ENCODE measurements at places on chromosomes 2 and 18. TPM values are rescaled to one million over a fixed set of nuclear protein-coding genes. Genes with fewer than 3 reads are reported as not detected.

DNA sequence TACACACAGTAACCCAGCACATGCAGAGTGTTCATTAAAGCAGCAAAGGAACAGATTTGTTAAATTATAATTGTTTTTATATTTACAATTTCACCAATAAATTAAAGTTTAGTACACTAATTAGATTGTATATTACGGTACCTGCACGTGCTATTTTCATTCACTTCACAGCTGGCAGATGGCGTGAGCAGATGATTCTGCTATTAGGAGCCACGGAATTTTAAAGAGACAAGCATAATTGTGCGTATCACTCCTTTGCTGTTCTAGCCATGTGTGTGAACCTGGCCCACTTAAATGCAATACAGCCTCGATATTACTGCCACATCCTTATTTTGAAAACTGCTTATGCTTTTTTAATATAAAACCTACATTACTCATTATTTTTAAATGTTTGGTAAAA, 332.8 kb upstream of the SOX11 start:
- no peak for DNase-seq

DNA sequence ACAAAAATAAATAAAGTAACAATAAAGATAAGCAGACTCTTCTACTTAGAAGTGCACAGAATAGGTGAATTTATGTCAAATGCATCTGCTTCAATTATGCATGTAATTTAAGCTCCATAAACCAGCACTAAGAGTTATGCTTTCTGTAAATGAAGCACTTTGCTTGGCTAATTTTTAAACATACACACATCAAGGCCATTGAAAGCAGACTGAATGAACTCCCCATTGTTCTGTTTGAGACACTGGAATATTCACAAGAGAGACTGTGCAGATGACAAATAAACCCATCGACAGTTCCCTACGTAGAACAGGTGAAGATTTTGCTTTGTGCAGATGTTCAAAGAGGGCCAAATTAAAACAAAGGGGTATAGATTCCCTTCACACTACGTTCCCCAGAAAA, 133.4 kb downstream of the PID1 start:
- no peak for DNase-seq

- no peak for DNase-seq
These were observed 46.0 kb downstream of the MCFD2 start for GRCh38 chr2:46869621-46870020.

GRCh38 chr2:227848586-227848985, 22.8 kb upstream of the DAW1 start:
- DNase-seq = no peak

GRCh38 chr2:60313470-60314172, 239.8 kb downstream of the BCL11A start:
- DNase-seq = peak; percentile 57

DNA sequence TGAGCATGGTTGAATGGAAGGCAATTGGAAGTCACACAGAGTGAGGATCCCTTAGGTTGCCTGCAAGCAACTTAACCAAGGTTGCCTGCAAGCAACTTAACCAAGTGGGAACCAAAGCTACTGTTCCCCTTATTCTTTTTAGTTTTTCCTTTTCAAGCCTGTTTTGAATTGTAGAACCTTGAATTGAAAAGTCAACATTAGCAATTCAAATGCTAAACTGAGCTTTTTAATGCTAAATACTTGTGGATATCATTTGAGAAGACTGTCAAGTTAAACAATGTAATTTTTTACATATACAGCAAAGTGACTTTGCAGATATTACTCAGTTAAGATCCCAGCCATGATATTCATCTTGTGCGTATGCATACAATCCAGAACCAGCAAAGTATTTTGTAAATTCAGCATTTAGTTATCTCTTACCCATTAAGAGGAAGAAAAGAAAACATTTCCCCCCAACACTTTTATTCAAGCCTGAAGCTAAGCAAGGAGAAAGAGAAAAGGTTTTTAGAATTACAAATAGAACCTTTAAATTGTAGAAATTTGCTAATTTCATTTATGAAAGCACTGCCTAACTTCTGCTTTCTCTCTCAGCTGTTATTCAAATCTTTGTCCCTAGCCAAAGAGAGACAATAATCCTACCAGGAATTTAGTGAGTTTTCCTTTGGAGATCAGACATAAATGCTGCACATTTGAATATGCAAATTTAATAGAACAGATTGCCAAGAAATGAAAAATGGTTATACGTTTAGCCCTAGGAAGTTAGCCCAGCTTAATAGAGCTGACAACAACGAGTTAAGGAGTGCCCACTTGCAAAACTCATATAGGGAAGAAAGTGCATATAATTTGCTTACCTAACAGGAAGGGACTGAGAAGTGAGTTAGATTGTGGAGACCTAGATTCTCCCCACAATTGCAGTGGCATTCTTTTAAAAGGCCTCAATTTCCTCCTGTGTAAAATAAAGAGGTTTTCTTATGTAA, 643.2 kb upstream of the PIK3C3 start:
- no peak for DNase-seq

GRCh38 chr18:3706279-3707097, 256.5 kb downstream of the TGIF1 start:
- DNase-seq = peak; percentile 59

DNA sequence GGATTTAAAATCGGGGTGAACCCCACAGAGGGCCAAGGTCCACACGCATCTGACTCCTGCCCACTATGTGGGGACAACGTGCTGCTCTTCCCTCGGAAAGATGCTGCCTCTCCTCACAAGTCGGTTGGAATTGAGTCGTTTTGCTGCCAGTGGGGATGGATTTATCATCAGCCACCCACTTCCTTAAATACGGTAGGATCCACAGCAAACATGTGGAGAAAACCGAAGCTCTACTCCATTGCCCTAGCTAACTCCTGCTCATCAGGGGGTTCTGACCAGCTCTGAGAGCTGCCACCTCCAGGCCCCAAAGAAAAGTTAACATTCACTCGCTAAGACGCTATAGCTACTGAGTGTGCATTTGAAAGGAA, 80.9 kb downstream of the CHRNA1 start:
- DNase-seq = no peak

DNA sequence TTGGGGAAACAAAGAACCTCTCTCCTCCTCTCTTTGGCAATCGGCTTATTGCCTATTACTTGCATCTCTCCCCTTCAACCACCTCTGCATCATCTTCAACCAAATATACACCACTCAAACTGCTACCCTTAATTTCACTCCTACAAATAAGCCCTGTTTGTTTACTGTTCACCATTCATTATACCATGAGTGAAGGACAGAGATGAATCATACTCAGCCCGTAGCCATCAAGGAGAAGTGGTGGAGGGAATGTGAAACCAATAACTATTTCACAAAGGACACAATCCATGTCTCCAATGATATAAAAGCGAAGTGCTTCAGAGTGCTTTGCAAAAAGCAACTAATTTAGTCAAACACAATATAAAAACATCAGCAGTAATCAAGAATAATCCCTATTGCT, 76.8 kb downstream of the CACNB4 start:
- DNase-seq = no peak

DNA sequence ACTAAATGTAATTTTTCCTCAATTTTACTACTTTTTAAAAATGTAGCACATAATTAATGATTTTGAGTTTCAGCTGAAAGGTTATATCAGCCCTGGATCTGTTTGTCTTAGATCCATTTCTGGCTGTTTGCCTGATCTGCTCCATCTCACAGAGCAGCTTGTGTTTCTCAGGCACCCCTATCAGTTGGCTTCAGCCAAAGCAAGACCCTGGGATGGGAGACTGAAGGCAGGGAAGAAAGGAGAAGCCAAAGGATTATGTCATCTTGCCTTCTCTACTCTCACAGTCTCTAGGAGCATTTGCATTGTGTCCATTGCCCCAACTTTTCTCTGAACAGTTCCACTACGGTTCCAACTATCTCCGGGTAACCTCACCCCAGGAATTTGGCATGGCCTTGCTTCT, 110.5 kb downstream of the CCDC148 start:
- no peak for DNase-seq

DNA sequence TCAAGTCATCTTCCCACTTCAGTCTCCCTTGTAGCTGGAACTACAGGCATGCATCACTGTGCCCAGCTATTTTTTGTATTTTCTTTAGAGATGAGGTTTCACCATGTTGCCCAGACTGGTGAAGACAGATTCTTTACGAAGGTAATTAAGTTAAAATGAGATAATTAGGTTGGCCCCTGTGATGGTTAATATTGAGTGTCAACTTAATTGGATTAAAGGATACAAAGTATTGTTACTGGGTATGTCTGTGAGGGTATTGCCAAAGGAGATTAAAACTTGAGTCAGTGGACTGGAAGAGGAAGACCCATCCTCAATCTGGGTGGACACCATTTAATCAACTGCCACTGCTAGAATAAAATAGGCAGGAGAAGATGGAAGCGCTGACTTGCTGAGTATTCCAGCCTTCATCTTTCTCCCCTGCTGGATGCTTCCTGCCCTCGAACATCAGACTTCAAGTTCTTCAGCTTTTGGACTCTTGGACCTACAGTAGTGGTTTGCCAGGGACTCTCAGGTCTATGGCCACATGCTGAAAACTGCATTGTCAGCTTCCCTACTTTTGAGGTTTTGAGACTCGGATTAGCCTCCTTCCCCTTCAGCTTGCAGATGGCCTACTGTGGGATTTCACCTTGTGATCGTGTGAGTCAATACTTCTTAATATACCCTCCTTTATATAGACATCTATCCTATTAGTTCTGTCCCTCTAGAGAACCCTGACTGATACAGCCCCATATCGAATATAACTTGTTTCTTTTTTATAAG, 269.1 kb downstream of the TMX3 start:
- DNase-seq = no peak

DNA sequence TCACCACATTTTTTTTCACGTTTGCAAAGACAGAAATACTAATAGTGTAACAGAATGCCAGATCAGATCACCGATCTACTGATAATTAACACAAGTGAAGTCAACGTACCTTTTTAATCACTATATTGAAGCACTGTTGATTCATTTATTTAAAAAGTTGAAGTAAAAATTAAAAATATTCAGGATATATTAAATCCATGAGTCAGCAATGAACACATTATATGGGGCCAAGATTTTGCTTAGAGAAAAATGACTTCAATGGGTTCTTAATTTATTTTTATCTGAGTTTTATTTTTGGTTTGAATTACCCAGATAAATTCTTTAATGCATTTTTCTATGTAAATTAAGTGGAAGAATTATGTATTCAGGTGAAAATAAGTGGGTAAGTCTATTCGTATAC, 14.2 kb downstream of the SPHKAP start:
- no peak for DNase-seq

- DNase-seq = no peak
These were observed 841.0 kb upstream of the ID2 start for GRCh38 chr2:7840651-7841380.

GRCh38 chr2:32474381-32474780, 117.6 kb downstream of the BIRC6 start:
- DNase-seq = no peak

DNA sequence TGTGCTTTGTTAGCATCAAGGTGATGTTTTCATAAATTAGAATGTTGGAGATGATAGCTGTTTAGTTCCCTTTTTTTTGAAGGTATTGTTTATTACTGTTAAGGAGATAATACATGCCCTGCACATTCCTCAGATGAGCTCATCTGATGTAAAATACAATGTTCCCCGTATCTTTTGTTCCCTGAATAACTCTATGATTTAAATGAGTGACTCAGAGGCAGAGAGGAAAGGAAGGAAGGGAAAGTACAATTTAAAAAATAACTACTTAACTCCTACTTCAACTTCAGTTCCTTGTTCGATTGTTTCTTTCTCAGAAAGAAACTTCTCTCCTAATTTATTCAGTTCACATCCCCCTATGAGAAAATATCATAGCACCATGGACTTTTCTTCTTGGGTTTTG, 208.7 kb downstream of the KCNE4 start:
- no peak for DNase-seq

DNA sequence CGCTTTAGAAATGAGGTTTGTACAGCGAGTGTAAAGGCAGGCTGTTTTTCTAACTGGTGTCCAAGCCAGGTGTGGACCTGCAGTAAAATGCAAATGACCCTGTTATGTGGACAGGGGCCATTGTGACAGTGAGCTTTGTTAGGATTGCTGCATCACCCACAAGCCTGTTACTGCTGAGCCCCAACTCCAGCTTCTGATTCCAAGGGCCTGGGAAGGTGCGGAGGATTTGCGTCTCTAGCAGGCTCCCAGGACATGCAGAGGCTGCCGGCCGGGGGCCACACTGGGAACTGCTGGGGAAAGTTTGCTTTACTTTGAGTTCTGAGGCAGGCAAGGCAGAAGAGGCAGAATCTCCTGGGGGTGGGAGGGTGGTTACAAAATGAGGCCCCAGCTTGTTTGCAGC, 164.1 kb downstream of the GLI2 start:
- DNase-seq = no peak

DNA sequence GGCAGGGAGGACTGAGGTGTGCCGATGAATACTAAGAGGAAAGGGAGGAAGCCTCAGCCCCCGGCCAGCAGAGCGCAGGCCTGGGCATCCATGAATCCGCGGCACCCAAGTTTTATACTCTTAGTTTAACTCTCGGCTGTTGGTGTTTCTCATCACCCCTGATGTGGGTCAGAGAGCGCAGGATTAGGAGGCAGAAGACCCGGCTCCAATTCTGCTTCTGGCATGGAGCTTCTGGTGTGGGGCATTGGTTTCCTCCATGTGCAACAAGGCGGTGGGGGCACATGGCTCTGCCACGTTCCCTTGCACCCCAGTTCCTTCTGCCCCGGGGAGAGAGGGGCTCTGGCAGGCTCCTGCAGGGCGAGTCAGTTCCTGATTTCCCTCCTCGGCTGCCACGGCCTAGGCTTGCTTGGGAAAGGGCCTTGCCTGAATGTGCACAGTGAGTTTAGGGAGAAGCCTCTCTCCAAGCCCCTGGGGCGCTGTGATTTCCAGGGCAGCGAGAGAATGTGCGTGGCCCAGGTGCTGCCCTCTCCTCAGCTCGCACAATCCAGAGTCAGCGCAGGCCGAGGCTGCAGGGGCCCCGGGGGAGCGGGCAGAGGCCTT, 36.2 kb upstream of the DNMT3A start:
- no peak for DNase-seq

GRCh38 chr2:148430101-148430500, 214.4 kb upstream of the EPC2 start:
- DNase-seq = no peak

GRCh38 chr2:36351736-36352349, 3.7 kb upstream of the CRIM1 start:
- DNase-seq = peak; percentile 79

DNA sequence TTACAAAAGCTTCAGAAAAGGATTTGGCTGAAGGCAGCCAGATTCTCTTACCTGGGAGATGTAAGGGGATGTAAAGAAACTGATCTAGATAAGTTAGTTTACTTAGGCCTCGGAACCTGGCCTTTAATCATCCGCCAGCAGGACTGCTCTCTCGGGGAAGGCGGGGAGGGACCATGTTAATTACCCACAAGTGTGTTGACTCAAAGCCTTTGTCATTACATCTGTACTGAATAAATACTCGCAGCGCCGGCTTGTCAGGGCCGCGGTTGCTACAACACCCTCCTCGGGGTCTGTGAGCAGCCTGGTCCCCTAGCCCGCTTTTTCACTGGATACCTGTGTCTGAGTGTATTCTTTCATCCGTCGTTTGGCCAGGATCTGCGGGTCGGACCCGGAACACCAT, 6.7 kb downstream of the CHMP3 start:
- DNase-seq = no peak

SLC4A5 gene
- 0.29 TPM for total RNA-seq

TUBB8B gene
- 0.69 TPM for total RNA-seq

ZNF892 gene
- total RNA-seq = 1.2 TPM

DUSP19 gene
- 7.5 TPM for total RNA-seq

IL18R1 gene
- 0.37 TPM for total RNA-seq

HOXD13 gene
- 10.3 TPM for total RNA-seq

CFAP221 gene
- not detected for total RNA-seq

LTBP1 gene
- 6.7 TPM for total RNA-seq

INHA gene
- total RNA-seq = 0.18 TPM

DOK6 gene
- total RNA-seq = 2.4 TPM

MATN3 gene
- 0.34 TPM for total RNA-seq

DNAJC5G gene
- not detected for total RNA-seq

ALPP gene
- total RNA-seq = not detected

ING5 gene
- 24.2 TPM for total RNA-seq

HRH4 gene
- not detected for total RNA-seq
